ENCODE measurements at places on chromosomes 12 and 14.
A peak's percentile ranks its signal among the peaks of the same experiment; 100 is the strongest.

DNA sequence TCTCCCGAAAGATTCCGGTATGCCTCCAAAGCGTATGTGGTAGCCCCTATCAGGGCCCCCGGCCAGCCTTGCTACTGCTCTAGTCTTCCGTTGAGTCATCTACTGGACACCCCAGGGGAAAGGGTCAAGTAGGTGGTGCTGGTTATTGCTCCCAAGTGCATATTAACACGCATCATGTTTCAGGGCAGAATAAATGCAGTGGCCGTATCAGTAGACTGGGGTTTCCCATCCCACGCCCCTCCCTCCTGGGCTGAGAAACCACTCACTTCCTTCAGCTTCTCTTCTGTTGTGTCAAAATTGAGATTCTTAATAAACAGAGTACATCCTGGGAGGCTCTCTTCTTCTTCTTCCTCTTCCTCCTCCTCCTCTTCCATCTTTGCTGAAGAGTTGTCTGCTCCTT, 39.3 kb downstream of the RBM19 start:
- no peak for DNase-seq

GRCh38 chr12:71799106-71799505, 40.5 kb upstream of the TBC1D15 start:
- DNase-seq = peak; percentile 59

GRCh38 chr14:89121968-89122620, 294.9 kb downstream of the FOXN3 start:
- DNase-seq = no peak

DNA sequence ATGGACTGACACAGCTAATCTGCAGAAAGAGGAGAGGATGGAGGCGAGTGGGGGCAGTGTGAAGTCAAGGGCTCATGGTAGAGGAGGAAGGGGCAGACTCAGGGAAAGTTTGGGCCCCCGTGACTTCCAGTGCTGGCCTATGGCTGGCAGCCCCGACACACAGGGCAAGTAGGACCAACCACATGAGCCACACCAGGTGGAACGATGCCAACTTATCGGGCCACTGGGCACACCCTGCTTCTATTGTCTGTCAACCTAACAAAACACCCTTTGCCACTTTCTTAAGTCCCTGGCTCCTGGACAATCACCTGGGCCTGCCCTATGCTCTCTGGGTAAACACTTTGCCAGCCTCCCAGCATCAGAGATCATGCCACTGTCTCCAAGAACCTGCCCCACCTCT, 65.2 kb upstream of the PSMC1 start:
- no peak for DNase-seq

DNA sequence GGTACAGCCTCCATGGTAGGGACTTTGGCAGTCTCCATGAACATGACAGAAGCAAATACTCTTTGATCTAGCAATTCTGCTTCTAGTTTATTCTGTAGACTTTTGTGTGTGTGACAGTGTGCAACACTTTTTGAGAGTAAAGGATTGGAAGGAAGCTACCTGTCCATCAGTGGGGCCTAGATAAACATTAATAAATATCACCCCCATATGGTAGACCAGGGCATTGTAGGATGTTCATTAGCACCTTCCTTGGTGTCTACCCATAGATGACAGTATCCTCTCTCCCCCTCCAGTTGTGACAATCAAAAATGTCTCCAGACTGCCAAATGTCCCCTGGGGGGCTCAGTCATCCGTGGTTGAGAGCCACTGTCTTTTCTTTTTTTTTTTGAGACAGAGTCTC, 10.8 kb downstream of the SNRNP35 start:
- DNase-seq = no peak

GRCh38 chr12:73414926-73415325, 1122.7 kb upstream of the ATXN7L3B start:
- DNase-seq = no peak

DNA sequence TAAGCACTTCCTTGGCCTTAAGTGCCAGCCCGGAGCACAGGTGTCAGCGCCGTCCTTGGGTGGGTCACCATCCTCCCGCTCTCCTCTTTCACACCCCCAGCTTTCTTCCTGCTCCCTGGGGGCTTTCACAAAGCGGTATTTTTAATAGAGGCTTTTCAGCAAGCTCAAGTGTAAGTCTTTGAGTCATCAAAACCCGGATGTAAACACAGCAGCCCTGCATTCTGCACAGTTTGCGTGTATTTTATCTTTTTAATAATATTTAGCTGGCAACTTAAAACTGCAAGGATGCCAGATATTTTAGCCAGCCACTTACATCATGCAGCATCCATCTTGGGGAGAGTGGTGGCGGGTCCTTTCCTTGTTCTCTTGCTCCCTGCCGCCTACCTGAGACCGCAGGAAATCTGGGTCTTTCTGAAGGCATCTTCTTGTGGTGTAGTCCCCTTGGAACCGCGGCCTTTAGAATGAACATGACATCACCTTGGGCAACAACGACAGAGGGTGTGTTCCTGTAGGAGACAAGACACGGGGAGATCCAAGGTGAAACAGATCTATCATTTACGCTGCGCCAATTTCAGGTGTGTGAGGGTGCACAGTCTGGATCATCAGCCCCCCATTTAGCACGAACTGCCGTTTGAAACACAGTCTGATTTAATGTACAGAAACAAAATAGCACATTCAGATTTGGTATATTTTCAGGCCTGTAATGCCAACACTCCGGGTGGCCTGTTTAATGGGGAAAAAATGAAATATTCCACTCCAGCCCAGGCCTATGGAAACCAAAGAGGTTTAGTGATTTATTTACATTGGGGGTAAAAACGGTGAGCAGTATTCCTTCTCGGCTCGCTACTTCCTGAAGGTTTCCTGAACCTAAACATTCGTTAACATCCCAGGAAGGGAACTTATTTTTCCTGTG, 12.5 kb upstream of the IRF2BPL start:
- DNase-seq = peak; percentile 85

GRCh38 chr14:45135659-45136395, at the start of gene FANCM:
FANCM (plus strand) TSS chr14:45135930; CDS start chr14:45136032, 102 bp downstream.
- DNase-seq = peak; percentile 99

DNA sequence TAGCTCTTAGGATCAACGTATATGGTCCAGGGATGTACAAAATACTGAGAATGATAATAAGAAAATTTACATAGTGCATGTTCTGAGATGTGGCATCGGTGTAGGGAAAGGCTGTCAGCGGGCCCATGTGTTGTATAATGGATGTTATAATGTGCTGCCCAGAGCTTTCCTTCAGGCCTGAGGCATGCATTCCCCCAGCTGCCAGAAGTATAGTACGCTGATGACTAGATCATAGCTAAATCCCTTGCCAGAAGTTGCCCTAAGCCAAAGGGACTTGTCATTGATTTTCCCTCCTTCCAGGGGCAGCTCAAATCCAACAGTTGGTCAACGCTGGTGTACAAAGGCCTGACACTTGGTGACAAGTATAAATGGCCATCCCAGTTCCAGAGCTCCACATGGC, 6.5 kb upstream of the OR11G2 start:
- no peak for DNase-seq

DNA sequence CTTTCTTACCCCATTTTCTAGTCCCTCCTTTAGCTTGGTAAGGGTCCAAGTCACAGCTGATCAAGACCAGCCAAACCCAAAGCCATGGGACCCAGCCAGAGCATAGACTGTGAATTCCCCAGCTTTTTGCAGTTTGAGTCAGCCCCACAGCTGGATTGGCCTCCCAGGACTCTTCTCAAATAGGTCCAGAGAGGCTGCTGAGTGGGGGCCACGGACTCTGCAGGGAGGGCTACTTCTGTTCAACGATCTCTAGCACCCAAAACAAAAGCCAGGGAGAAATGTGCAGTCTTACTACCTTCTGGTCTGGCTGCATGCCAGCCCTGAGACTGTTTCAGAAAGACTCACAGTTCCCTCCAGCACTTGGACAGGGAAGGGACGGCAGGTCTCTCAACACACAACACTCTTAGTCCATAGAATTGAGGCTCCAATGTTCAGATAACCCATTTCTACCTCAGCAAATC, 1.6 kb downstream of the VDR start:
- peak; percentile 68 for DNase-seq

- no peak for DNase-seq
Measured at GRCh38 chr12:51873251-51873994, 14.5 kb upstream of the ANKRD33 start.

DNA sequence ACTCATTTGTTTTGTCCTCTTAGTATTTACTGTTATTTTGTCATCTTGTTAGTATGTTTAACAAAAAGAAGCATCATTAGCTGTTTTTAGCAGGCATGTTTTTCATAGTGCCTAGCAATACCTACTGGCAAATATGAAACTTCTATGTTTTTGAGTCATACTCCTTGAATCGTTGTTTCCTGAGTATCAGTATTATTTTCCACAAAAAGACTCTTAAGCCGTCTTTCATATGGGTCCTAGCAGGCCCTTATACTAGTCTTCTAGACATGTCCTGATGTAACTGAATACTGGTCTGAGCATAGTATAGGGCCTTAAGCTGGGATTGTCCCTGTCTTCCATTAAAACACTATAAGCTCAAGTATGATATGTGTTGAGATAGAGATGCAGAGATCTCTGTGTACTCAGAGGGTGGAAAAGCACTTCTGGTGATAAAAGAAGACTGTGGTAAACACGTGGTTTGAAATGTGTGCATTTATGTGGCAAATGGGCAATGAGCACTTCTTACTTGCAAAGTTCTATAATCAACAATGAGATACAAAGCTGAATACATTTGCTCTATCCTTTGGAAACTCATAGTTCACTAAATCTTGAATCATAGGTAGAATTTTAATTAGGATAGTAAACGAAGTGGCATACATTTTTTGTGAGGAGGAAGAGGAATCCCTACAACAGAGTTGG, 348.8 kb downstream of the PDZRN4 start:
- DNase-seq = no peak

DNA sequence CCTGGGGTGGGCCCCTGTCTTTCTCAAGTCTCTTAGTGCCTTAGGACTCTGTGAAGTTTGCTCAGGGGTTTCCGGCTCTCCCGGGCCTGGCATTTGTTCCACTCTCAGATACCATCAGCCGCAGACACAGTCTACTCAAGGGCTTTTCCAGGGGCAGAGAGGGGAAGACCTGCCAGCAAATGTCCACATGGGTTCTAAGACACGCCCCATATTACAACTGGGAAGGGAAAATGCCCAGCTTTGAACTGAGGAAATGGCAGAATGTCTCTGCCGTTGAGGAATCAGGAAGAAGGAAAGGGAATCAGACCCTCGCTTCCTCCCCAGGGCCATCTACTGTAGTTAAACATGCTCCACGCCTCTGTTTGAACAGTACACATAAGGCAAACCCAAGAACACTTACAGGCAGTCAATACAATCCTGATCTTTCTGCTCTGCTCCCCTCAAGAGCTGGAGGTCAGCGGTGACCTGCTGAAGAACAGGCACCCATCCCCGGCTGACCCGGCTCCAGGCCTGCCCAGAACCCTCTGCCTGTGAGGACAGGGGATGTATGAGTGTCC, 7.9 kb downstream of the CCDC85C start:
- no peak for DNase-seq

DNA sequence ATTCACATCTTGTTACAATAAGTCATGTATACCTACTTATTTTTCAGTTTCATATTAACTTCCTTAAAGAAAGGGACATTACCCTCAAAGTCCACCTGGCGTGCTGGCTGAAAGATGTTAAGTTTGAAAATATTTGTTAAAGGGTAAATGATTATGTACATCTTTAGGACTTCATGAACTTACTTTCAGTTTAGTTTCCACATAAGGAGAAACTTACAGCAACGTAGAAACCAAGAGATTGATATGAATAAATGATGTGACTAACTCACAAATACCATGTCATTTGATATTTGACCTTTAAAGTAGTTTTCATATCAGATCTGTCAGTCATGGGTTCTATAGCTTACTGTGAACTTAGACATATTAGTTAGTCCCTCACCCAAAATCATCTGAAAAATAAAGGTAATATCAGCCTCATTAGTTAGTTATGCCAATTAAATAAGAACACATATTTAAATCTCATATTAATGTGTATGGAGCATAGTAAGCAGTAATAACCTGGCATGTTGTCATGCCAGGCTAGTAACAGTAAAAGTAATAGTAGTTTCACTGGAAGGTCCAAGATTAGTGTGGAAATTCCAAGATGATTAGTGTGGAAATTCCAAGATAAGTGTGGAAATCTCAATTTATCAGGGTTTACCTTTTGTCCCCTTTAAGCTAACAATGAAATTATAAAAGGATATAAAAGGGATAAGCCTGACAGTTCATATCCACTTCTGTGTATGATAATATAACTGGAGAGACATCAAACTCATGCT, 1.9 kb upstream of the CLEC2D start:
- DNase-seq = no peak

GRCh38 chr12:54416687-54417603, 2.1 kb downstream of the ITGA5 start:
- peak; percentile 47 for DNase-seq

DNA sequence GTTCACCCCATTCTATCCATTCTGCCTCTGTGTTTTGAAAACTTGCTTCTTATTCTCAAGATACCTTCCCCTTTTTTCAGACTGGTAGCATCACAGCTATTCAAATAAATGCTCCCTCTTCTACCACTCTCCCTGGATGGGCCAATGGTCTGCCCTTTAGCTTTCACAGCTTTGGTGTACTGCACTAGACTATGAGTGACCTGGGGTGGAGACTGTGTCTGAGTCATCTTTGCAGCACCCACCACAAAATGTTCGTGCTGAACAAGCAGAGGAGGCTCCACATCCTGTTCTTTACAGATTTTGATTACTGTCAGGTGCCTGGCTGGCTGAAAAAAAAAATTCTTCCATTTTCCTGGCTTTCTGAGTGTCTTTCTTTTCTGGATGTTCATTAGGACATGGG, 1104.1 kb upstream of the TMEM132C start:
- peak; percentile 78 for DNase-seq

DNA sequence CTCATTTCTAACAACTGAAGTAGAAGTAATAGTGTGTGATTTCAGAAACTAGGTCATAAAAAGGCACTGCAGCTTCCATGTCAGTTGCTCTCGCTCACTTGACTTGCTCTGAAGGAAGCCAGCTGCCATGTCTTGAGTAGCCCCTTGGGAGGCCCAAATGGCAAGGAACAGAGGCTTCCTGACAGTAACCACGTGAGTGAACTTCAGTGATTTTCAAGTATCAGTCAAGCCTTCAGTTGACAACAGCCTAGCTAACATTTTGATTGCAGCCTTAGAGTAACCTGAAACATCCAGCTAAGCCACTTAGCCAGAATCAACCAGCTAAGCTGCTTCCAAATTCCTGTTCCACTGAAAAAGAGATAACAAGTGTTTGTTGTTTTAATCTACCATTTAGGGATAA, 26.7 kb downstream of the TOGARAM1 start:
- DNase-seq = no peak

DNA sequence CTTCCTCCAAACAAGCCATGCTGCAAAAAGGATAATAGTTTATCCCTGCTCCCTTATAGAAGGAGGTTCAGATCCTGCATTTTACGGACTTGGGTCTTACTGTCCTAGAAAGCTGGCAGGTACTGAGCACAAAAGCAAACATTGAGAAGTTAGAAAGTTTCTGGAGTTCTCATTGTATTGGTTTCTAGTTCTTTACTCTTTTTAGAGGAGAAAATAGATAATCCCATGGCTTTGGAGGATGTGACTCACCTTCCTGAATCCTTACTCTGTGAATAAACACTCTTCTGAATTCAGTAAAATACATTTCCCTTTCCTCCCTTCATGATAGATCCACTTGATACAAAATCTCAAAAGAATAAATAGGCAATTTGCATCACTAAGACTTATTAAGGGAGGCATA, 188.9 kb downstream of the NPAS3 start:
- DNase-seq = peak; percentile 12

GRCh38 chr14:89344920-89345254, 72.1 kb downstream of the FOXN3 start:
- DNase-seq = no peak
